ENCODE measurements at places on chromosomes 2 and 18.

- DNase-seq, result no peak
Measured at GRCh38 chr18:28903306-28903705, 726.4 kb upstream of the CDH2 start.

DNA sequence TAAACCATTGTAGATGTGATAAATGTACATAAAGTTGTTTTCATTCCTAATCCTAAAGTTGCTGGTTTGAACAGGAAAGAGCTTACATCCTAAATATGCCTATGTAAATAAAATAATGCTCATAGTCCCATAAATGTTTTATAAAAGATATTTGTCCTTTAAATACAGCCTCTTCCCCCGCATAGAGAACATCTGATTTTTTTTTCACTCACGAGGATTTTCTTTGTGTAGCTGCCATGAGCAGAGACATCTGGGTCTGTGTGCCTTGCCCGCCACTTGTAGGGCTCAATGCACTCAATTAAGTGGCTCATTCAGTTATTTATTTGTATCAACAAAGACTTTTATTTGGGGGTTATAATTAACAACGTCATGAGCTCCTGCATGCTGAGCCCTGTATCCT is 72.8 kb downstream of the SOWAHC start:
- no peak for DNase-seq

GRCh38 chr2:221123396-221123795 is 448.7 kb downstream of the EPHA4 start:
- DNase-seq, result no peak

DNA sequence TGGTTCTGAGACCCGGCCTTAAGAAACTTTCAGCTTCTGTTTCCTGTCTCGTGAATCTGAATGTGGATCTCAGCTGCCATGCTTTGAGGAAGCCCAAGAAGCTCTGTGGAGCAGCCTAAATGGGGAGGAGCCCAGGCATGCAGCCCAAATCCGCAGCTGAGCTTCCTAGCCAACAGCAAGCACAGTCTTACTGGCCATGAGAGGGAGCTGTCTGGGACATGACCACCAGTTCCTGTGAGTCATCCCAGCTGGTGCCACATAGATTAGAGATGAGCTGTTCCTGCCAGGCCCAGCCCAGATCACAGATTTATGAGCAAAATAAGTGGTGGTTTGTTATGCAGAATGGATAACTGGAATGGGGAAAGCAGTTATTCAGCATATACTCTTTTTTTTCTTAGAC is 224.4 kb upstream of the APCDD1 start:
- no peak for DNase-seq

DNA sequence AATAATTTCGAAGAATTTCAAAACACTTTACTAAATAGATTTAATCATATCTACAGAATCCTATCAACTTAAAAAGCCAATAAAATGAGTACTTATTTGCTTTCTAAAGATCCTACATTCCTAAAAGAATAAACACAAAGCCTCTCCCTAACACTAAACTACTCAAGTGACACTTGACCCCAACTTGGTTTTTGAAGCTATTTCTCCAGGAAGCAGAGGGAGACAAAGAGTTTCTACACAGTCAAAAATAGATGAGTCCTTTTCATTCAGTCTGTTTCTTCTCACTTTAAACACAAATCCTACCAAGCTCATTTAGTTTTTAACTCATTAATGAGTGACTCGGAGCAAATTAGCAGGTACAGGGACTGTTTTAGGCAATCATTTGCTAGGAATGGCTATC is 2.1 kb downstream of the ATL2 start:
- no peak for DNase-seq

DNA sequence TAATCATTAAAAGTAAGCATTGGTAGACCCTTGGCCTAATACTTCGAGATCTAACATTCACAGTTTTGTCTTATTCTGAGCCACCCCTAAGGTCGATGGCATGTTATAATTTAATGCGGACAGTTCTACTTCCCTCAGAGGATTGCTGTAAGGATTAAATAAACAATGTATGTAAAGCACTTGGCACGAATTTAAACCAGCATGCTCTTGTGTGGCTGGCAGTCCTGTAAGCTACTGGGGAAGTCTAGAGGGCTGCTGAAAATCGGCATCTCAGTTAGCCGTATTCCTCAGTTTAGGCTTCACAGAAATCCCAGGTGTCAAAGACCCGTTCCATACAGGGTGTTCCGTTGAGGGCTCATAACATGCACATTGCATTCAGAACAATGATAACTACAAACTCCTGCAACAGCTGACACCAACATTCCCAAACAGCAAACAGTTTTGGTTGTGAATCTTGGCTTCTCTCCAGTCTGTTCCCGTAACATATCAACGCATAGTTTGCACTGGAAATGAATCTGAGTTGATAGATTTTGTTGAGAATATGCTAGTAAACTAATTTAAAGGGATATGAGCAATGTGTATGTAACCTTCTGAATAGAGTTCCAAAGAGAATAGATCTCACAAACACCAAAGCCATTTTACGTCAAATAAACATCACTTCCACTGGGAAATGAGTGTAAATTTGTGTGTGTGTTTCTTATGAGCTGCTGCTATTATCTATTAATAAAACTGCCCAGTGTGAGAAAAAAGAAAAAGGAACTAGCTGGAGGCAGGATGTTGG is 52.2 kb upstream of the ACKR3 start:
- DNase-seq, result no peak

DNA sequence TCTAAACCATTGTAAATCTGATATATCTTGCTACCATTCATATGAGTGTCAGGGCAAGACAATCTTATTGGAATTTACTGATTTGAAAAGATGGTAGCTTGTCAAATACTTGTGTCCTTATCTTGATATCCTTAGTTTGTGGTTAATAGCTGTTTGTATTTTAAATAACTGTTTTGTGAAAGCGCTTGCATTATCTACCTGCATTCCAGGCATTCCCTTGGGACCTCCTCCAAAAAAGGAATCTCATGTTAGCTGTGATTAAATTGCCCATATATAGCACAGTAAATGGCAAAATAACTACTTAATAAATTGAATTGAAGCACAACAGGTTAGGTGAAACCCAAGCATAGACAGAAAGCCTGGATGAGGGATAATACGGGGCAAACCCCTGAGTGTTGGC is 13.9 kb downstream of the CNTNAP5 start:
- DNase-seq, result no peak

DNA sequence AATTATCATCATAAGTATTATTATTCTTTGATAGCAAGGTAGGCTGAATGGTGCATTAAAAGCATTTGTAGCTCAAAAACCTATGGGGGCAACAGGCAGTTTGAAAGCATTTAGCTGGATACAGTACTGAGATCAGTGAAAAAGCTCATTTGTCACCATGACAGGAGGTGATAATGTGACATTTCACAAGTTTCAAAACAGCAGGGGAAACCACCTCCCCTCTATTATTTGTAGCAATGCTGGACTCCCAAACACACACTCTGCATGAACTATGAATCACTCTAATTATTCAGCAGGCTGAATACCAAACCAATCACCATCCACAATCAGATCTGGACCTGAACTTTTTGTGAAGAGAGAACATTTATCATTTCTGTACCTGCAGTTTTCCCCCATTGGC is 63.4 kb downstream of the MYO5B start:
- no peak for DNase-seq

DNA sequence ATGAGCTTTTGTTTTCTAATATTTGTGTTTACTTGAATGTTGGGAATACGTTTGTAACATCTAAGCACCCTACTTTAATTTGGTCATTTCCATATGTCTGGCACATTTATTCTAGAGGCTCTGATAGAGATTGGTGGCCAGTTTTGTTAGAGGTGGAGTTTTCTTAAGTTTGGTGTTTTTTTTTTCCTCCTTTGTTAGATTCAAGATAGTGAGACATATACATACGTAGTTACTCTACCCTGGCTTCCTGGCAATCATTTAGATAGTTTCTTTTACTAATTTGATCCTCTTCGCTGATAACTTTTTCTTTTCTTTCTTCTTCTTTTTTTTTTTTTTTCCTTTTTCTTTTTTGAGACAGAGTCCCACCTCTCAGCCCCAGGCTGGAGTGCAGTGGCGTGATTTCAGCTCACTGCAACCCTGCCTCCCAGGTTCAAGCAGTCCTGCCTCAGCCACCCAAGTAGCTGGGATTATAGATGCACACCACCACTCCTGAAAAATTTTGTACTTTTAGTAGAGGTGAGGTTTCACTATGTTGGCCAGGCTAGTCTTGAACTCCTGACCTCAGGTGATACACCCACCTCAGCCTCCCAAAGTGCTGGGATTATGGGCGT is 26.6 kb downstream of the SMCHD1 start:
- no peak for DNase-seq

DNA sequence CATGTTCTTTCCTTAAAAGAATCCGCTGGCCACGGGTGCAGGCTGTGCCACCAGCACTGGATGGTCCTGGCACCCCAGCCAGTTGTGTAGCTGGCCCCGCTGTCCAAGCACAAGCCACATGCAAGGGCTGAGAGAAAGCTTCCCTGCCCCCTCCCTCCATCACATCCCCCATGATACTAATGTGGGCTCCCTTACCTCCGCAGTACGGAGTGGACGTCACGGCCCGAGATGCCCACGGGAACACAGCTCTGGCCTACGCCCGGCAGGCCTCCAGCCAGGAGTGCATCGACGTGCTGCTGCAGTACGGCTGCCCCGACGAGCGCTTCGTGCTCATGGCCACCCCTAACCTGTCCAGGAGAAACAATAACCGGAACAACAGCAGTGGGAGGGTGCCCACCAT is 44.5 kb downstream of the GBX2 start:
- DNase-seq, result no peak

DNA sequence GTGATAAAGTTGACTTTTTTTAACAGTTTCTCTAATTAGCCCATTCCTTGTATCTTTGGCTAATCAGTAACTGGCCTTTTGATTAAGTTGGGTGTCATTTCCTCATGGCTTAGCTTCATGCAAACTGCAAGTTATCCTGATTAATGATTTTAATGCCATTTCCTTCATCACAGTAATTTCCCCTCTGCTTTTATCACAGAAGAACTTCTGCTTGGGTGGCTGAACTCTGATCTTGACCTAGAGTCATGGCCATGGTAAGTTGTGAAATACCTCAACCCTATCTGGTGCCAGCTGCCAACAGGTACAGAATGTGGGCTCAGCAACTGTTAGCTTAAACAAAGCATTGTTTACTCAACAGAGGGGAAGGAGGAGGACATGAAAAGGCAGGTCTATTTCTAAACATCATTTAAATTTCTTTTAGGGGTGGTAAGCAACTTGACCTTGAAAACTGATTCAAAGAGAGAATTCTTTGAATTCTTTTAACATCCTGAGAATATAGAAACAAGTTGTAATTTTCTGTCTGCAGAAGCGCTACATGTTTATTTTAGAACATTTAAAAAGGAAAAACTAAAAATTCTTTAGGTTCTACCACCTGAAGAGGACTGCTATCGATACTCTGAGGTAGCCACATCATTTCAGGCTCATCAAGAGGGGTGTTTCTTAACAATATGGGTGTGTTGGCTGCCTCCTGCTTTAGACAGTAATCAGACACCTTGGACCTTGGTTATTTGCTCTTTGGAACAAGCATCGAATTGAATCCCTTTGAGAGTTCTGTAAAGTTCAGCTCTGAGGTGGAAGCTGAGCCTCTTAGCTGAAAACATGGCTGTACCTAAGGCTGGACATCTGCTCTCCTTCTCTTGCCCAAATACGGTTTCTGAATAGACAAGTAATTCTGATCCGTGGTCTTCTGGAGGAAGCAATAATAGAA is 39.7 kb downstream of the ANXA4 start:
- no peak for DNase-seq

GRCh38 chr2:25168256-25169072 is at the start of gene POMC:
Gene POMC, minus strand, starts transcription at chr2:25168580. Its CDS starts 3,808 bp downstream, at chr2:25164772.
- peak; percentile 52 for DNase-seq

- no peak for DNase-seq
Measured at GRCh38 chr18:23232331-23232730, 97.0 kb downstream of the CABLES1 start.

DNA sequence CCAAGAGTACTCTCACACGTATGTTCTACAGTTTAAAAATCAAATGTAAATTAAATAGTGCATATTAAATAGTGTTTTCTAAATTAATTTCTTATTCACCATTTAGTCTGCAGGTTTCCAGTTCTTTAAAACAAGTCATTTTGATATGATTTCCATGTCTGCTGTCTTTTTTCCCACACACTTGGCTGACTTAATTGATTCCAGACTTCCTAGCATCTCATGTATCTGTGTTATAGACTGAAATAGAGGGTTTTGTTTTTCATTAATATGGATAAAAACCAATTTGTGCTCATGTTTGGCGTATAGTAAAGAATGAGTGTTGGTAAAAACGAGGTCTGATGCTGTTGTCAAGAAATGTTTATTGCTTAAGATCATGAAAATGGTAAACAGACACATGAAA is 104.3 kb downstream of the SRBD1 start:
- no peak for DNase-seq

GRCh38 chr18:14015416-14015815 is 100.1 kb upstream of the MC2R start:
- no peak for DNase-seq

- DNase-seq, result no peak
Measured at GRCh38 chr2:147135376-147135775, 709.5 kb upstream of the ACVR2A start.

DNA sequence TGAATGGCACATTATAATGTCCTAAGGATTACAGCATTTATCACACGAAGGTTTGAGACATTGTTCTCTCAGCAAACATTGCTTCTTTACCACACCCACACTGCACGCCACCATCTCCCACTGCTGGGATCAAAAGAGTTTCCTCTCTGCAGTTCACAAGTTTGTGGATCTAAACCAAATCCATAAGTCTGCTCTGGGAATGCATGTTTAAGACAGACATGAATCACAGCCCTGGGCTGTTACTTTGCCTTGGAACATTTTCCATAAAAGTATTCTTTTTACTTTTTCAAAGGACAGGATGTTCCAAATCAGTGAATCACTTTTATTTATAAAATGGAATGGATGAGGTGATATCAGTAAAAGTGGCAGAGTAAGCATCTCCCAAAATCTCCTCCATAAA is 36.1 kb downstream of the STPG4 start:
- no peak for DNase-seq

DNA sequence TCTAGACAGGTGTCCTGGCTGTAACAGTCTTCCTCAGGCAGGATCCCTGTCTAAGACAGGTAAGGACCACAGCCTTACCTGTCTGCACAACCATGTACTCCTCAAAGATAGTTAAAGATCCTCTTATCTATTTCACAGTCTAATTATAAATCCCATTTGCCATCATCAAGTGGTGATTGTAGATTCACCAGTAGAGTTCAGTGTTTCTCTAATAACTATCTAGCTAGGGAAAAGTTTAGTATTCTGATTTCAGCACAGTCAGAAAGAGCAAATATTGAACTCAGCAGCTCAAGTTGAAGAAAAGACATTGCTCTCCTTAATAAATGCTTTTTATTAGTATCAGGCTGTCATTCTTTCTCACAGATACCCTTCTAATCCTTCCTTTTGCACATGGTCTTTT is 1305.5 kb upstream of the NXPH2 start:
- DNase-seq, result no peak

GRCh38 chr2:186256540-186256939 is 229.5 kb upstream of the ZC3H15 start:
- DNase-seq, result no peak

- no peak for DNase-seq
Measured at GRCh38 chr2:176380341-176380740, 111.1 kb downstream of the MTX2 start.

- DNase-seq, result peak; percentile 46
Measured at GRCh38 chr18:43271593-43272432, 5.5 kb downstream of the SYT4 start.

GRCh38 chr18:57889841-57890240 is 86.7 kb upstream of the ATP8B1 start:
- no peak for DNase-seq

- no peak for DNase-seq
Measured at GRCh38 chr2:156800065-156800653, 364.0 kb downstream of the GPD2 start.

Data from Peyer's patch (tissue), 4 donors.